ENCODE measurements at places on chromosomes 4 and X. TPM values are rescaled to one million over a fixed set of nuclear protein-coding genes. Genes with fewer than 3 reads are reported as not detected.

DNA sequence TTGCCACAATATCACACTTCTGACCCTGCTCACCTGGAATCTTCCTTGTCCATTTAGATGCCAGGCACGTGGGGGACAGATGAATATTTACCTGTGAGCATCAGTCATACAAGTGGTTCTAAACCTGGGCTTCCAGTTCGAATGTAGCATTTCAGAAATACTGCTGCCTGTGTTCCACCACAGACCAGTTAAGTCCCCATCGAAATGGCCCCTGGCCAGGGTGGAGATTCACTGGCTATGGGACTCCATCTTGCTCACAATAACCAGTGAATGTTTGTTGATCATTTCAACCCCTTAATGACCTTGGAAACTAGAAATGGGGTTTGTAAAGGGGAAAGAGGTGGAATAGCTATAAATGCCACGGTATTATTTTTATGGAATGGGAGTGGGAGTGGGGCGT lies 73.8 kb downstream of the CLDN34 start:
- no peak for DNase-seq

DNA sequence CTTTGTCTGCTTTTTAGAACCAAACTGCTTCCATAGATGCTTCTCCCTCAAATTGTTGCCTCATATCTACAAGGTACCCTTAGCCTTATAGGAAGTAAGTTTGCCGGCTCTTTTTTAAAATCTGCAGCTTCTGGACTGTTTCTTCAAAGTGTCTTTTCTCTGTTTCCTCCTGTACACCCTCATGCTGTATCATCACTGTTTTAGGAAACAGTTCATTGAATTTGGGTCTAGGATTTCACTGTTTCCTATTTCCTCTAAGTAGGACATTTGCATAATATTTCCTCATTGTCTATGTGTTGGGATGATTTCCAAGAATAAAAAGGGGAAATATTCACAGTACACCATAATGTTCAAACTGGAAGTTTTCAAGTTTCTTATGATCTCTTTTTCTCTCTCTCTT lies 43.0 kb downstream of the BANK1 start:
- DNase-seq, result no peak

DNA sequence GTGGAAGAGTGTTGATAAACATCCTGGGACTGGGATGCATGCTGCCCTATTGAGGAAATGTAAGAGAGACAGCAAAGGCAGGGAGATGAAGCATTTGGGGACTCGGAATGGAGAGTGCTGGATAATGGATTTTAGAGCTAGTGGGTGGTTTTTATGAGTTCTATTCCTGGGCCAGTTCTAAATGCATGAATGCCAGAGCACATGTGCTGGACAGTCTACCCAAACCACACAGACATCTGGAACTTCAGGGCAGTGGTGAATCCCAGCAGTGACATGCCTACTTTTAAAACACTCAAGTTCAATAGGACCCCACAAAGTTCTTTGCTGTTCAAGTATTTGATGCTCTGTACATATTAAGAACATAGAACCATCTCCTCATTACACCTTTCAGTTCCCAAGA lies 133.9 kb downstream of the CBR4 start:
- DNase-seq, result no peak

DNA sequence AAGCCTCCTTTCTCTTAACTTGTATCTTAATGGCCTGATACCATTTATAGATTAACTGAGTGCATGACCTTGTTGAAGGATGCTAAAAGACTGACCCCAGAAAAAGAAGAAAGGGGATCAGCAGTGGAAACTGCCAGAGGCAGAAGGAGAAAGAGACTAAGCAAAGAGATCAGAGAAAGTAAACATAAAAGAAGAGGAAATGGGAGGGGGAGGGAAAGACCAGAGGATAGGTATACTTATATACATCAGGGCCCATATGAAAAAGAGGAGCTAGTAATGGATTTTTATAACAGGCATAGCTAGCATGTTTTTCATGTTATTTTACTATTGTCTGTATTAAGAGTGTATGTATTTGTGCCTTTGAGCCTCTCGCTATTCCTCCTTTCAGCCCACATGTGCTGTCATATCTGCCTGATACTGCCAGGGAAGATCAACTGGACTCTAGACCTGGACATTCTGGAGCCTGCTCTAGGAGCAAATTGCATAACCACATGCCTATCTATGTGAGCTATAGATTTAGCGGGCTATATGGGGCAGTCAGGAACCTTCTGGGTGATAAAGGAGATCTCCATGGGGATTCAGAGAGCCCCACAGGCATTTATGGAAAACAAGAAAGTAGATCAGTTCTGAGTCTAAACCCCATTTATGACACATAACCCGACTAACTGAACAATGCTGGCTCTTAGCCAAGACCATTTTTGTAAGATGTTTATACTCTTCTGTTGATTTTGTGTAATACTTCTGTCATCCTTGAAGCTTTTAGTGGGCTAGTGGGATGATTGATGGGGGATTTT lies 13.4 kb upstream of the SNX12 start:
- no peak for DNase-seq

DNA sequence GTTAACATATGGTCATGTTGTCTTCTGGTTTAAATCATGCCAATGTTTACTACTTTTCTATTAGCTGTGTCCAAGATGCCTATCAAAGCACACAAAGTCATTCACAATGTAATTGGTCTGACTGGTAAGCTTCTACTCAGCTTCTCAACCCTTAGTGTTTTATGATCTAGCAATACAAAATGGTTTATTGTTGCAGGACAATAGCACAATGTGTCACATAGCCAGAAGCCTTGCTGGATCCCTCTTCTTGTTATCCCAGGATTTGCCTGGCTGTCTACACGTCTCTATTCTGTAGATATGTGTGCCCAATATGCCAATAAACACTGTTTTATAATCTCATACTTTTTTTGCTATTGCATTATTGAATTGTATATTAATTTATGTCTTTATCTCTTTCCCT lies 1111.0 kb upstream of the AGA start:
- no peak for DNase-seq

- no peak for DNase-seq
These were observed 148.4 kb upstream of the SPRY1 start for GRCh38 chr4:123248085-123248659.

Gene SCFD2
- total RNA-seq, result 20.3 TPM

Gene PNPLA4
- 11.6 TPM for total RNA-seq

DNA sequence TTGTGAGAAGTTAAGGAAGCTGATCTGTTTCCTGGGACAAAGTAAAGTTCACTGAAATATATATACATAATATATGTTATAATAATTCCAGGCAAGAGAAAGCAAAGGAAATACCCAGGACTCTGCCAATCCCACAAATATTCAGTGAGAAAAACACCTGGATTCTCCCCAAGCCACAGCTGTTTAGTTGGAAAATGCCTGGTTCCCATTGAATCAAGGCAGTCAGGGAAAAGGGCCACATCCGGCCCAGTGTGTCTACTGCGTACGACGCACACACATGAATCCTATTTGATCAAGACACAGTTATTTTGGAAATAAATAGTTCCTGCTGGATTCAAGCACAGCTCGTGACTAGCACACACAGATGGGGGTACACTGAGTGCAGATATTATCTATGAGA lies 6.3 kb upstream of the DCHS2 start:
- no peak for DNase-seq

DNA sequence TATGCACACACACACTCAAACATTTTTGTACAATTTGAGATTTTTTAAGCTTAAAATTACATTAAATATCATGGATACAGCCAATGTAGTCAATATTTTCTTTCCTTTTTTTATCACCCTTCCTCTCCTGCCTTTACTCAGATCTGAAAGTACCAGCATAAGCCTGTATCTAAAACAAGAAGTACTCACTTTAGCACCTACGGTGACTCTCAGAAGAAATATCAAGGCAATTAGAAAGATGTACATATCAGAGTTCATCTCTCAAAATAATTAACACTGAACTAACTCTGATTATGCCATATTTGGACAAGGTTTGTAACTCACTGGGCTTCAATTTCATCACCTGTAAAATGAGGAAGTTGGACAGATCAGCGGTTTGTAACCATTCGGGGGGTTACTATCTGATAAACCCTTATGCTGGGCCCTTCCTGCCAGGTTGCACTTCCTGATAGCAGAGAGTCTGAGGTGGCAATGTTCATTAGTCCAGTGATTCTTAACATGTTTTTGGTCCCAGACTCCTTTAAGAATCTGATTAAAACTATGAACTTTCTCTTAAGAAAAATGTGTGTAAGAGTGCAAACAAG lies 5.7 kb upstream of the GPR174 start:
- no peak for DNase-seq

DNA sequence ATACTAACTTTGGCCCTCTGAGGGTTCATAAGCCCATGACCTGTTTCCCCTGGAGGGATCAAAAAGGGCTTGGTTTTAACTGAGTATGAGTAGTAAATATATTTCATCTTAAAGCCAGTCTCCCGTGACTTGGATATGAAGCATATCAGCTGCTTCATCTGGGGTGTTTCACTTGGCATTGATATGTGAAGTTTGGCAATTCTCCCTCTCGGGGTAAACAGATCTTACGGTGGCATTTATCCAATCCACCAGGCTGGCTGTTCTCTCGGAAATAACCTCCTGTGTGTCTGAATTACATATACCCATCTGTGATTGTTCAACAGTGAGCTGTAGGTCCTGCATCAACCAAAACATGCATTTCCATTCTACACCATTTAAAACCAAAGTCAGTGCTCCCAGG lies 130.7 kb downstream of the ADAM29 start:
- no peak for DNase-seq

- DNase-seq, result no peak
These were observed 1.8 kb downstream of the ARHGAP4 start for GRCh38 chrX:153924149-153924861.

DNA sequence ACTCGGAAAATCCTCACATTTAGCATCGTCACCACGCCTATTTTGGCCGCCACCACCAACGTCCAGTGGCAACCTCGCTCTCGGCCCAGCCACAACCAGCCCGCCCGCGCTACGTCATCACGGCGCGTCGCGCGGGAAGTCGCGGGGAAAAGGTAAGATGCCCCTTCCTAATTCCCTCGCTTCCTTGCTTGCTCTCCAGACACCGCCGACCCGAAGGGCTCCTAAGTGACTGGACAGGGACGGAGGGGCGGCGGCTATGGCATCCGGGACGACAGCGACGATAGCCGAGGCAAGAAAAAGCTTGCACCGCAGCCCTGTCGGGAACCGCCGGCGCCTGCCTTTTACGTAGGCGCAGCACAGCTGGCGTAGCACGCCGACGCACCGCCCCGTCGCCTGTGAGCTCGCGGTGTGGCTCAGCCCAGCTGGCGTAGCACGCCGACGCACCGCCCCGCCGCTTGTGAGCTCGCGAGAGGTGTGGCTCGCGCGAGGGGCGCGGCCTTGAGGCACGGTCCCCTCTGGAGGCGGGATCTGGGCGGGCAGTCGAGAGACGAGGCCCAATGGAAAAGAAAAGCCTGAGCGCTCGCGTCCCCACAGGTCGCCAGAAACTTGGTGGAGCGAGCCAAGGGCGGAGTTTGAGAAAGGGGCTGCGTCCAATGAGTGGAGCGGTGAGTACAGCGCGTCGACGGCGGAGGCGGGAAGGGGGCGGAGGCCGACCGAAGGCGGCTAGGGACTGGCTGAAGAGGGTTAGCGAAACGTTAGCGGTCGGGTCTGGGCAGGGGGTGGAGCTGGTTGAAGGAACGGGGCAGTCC lies at the start of gene HDAC6:
Gene HDAC6 (plus strand): TSS at position 788 of the 809 bp plus-strand sequence. CDS start 626 bp downstream, outside the sequence.
- DNase-seq, result peak; percentile 82

DNA sequence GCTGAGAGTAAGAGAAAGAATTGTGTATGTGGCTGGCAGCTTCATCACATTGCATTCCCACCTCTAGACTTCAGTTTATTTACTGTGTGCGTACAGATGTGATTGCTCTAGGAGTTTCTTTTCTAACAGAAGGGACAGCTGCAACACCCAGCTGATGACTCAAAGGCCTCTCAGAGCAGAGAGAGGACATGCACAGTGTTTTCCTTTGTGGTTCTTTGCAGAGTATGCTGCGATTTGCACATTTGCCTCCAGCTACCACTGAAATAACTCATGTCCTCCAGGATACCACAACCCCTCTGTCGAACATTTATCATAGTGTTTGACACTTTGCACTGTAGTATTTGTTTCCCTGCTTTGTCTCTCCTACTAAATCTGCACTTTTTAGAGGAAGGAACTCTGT lies 294.1 kb downstream of the STIM2 start:
- no peak for DNase-seq

Gene TRIM60
- not detected for total RNA-seq

DNA sequence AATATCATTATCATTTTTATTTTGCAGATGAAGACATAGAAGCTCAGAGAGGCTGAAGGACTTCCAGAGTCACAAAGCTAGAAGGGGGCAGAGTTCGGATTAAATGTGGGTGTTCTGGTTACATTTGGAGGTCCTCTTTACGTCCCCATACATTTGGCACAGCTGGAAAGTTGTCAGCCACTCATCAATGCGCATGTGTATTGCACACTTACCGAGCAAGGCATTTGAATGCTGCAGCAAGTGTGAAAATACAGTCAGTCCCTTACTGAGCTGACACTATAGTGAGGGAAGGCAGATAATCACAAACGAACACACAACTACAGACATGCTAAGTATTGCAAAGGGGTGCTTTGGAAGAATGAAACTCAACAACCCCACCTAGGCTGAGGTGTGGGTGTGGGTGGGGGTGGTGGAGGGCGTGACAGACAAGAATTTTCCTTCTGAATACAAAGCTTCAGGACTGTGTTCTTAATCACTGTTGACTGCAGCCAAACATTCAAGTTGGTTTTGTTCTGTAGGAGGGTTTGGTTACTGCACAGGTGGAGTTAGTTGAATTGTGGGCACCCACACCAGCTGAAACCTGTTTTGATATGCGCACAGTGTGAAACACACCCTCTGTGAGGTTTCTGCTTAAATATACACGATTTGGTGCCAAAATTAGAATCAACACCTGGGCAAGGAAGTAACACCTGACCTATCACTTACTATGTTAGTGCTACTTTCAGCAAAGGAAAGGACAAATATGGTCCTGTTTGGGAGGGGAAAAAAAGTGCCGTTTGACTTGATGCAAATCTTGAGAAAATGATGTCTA lies 72.4 kb downstream of the COQ2 start:
- DNase-seq, result no peak

DNA sequence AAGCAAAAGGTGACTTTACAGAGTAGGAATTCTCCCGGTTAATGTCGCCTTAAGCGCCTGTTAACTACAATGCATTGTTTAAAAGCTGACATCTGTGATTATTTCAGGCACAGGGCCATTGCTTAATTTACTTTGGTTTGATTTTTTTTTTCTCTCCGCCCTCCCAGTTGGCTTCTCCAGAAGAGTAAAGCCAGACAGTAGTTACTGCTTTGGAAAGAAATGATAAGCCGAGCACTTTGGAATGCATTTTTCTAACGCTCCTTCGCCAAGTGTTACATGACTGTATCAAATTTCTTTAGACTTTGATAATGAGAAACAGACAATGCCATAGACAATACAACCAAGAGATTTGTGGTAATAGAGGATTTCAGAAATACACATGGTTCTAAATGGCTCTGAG lies 383.0 kb upstream of the TENM3 start:
- no peak for DNase-seq

Gene EXOC1L
- total RNA-seq, result not detected

Gene BMX
- 10.0 TPM for total RNA-seq

Gene TMSB15C
- total RNA-seq, result 3.9 TPM

All from thoracic aorta (tissue), 2 donors.